ENCODE measurements at places on chromosomes 4 and X.

DNA sequence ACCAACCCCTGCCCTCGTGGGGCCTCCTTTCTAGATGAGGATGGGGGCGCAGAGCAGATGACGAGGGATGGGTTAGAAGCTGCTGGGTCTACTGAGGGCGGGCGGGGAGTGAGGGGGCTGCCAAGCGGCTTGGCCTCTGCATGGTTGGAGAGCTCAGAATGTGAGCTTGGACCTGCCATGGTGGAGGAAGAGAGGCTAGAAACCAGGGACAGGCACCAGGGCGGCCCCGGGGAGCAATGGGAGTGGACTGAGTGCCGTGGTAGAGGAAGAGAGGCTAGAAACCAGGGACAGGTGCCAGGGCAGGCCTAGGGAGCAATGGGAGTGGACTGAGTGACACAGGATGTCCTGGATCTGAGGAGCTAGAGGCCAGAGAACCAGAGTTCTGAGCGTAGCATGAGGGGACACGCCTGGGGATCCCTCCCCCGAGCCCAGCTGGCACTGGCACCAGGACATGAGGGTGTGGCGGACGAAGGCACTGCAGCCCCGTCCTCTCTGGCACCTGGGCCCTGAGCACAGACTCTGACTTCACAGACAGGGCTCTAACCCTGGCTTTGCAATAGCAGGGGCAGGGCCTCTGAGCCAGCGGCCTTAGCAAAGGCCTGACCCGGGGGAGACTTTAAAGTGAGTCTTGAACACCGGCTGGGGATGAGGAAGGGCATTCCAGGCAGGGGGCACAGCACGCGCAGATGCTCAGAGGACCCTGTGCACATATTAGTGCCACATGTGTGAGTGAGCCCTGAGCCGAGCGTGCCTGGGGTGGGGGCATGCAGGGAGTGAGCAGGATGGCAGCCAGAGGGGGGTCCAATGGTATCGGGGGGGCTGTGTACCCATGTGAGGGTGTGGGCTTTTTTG, 214.0 kb upstream of the PSAPL1 start:
- DNase-seq: no peak

DNA sequence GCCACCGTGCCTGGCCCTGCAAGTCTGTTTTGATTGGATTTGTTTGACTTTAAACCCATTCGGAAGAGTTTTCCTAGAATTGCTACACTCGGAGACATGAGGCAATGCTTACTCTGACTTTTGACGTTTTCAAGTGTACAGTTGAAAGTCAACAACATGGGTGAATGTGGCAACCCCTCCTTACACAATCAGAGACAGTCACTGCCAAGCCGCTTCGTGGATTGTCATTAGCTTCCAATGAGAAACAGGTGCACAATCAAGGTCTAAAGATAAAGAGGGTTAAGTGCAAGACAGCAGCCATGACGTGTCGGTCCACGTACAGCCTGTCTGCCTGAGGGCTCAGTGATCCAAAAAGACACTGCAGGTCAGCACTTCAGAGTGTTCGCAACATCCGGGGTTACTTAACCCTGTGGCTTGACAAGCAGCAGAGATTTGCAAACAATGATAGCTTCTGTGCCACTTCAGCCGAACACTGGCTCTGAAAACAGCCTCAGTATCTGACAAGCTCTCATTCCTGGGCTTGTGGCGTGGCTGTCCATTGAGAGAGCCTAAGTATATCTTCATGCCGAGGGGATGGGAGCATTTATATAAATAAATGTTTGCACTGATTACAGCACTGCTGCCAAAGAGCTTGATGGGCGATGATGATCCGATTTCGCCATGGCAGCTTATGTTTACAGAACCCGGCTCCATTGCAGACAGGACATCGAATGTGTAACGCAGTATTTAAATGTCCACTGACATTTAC, 180.0 kb downstream of the DHRSX start:
- DNase-seq: no peak

DNA sequence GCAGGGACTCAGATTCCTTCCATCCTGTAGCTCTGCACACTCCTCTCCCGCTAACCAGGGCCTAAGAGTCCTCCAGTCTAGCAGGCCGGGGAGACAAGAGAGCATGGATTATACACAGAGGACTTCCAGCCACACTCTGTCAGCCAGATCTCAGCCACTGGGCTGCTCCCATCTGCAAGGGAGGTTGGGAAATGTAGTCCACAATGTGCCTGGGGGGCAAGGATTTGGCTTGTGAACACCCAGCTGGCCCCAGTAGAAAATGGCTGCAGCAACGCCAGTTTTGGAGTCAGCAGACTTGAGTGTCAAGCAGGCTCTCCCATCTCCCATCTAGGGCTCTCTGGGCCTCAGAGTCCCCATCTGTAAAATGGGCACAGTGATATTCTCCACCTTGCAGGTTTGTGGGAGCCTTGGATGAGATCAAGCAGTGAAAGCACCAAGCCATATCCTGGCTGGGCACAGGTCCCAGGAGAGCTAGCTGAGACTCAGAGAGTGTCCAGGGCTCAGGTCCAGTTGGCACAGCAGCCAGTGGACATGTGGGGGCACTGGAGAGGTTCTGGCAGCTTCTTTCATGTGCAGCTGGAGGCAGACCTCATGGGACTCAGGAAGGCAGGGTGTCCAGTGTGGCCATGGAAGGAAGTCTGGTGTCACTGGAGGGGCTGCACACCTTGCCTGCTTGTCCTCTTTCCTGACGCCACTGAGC, 14.6 kb downstream of the PSAPL1 start:
- DNase-seq: no peak

DNA sequence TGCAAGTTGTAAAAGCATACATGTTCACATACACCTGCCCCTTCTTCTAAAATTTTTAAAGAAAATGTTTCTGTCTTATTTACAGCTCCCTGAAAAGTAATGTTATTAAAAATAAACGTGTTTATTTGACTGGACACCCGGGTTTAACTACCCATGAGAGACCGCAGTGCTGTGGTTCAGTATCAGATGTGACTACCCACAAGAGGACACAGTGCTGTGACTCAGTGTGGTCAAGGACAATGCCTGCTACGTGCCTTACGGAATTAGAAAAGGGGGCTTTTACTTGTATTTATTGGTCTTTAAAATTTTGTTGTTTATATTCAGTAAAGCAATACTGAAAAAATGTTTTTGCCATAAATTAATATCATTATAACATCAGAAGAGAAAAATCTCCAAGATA, 641.4 kb downstream of the TRIML1 start:
- no peak for DNase-seq

DNA sequence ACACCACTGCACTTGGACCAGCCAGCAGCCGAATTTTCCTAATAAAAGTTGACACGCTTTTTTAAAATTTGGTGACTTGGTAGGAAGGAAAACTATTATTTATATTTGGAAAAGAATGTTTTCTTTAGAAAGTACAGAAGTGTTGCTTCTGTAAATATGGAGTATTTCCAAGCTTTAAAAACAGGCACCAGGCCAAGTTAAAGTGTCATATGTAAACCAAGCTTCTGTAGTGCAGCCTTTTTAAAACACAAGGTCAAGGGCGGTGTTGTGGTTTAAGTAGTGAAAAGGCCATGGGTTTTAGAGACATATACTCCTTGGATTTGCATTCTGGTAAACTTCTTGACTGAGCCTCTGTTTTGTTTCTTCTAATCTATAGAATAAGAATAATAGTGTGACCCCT, 62.7 kb downstream of the TRIM2 start:
- DNase-seq: no peak

Data from activated T-cell treated with anti-CD3 and anti-CD28 coated beads for 4 hours (primary cell).